ENCODE measurements at places on chromosomes 1 and 21. TPM values are rescaled to one million over a fixed set of nuclear protein-coding genes. Genes with fewer than 3 reads are reported as not detected.

DNA sequence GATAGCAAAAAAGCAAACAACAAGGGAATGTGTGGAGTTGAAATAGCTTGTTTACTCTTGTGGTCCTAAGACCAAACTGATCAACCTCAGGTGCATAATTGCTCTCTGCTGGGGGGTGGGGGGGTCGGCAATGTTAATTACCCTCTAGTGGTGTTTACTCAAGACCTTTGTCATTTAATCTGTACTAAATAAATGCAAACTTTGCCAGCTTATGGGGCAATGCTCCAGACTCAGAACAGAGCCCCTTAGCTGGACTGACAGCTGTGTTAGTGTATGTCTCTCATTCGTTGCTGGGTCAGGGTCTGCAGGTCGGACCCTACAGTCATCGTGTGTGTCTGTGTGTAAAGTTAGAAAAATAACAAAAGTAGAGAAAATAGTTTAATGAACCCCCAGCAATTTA is 7.2 kb upstream of the SLC44A3 start:
- H3K4me3 ChIP-seq, result no peak overlapping the region
- no peaks in the 10 kb centered on the region for H3K36me3 ChIP-seq
- H3K4me1 ChIP-seq, result no peaks in the 10 kb centered on the region
- no peaks in the 10 kb centered on the region for H3K27me3 ChIP-seq
- no peak overlapping the region for H3K27ac ChIP-seq

- DNase-seq, result no peak
- no peak overlapping the region for H3K27ac ChIP-seq
- no peak overlapping the region for H3K4me3 ChIP-seq
- H3K36me3 ChIP-seq, result no peaks in the 10 kb centered on the region
Observed at GRCh38 chr1:116726872-116727820, 27.1 kb upstream of the CD2 start.

Gene ANGPTL7
- 0.48 TPM for total RNA-seq

DNA sequence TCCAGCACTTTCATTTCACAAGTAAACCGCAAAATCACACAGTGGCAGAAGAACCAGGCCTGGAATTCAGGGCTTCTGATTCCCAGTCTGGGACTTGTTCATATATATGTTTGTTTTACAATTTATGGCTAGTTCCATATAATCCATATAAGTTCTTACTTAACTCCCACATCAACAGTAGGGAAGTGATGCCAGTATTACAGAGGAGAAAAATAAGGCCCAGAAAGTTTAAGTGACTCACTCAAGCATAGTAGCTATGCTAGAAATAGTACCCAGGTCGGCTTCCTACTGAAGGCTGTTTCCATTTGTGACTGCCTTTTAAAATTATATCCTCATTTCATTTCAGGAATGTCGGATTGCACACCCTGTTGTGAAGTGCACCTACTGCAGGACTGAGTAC is 1.4 kb downstream of the FAM76A start:
- no peaks in the 10 kb centered on the region for H3K27me3 ChIP-seq
- no peak overlapping the region for H3K4me3 ChIP-seq
- DNase-seq, result no peak

DNA sequence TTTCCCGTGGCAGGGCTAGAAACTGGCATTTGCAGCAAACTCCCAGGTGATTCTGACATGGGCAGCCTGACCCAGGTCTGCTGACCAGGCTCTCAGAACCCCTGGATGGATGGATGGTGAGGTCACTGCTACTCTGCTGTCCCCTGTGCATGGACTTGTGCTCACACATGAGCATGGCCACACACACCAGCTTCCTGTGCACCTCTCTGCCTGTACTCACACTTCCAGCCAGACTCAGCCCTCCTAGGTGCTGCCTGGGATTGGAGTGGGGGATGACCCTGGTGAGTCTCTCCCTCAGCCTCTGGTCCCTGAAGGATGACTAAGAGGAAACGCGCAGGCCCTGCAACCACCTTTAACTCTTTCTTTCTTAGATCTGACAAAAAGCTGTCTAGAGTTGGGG is 361.1 kb downstream of the HHAT start:
- H3K27ac ChIP-seq, result no peak overlapping the region
- H3K36me3 ChIP-seq, result no peaks in the 10 kb centered on the region
- no peaks in the 10 kb centered on the region for H3K4me1 ChIP-seq
- H3K27me3 ChIP-seq, result no peaks in the 10 kb centered on the region

Data from lung (tissue), 17 donors.